ENCODE measurements at places on chromosomes 16 and 17. TPM values are rescaled to one million over a fixed set of nuclear protein-coding genes. Genes with fewer than 3 reads are reported as not detected.
A peak's percentile ranks its signal among the peaks of the same experiment; 100 is the strongest.

- peak within 1 kb of the TSS; percentile 85 for H3K27ac ChIP-seq
- H3K4me1 ChIP-seq: peaks cover 17% of the 10 kb centered on the region
- H3K4me3 ChIP-seq: peak within 1 kb of the TSS; percentile 52
- peak; percentile 82 for DNase-seq
- H3K27me3 ChIP-seq: peaks cover 76% of the 10 kb centered on the region
These were observed at the start of gene NOG for GRCh38 chr17:56593646-56594319. NOG (plus strand) TSS chr17:56593699; CDS start chr17:56594224, 525 bp downstream.

DNA sequence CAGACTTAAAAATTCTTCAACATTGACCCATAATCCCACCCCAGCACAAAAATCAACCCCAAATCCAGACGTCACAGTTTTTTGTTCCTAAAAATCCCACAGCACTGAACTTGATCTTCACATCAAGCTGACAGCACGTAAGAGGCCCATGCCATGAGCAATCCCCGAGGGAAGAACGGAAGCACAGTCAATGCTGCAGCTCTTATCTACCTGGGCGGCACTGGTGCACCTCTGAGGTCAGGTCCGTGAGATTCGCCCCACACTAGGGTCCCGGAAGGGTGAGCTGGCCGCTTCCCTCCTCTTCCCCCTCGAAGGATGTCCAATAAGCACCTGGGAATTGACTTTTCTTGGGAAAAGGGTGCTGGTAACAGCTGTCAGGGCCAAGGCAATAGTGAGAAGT lies 11.3 kb upstream of the ITGAE start:
- DNase-seq: no peak
- no peak overlapping the region for H3K27ac ChIP-seq
- H3K4me3 ChIP-seq: no peak overlapping the region

The CPHXL2 gene
- not detected for total RNA-seq

The SLC38A8 gene
- total RNA-seq: not detected

DNA sequence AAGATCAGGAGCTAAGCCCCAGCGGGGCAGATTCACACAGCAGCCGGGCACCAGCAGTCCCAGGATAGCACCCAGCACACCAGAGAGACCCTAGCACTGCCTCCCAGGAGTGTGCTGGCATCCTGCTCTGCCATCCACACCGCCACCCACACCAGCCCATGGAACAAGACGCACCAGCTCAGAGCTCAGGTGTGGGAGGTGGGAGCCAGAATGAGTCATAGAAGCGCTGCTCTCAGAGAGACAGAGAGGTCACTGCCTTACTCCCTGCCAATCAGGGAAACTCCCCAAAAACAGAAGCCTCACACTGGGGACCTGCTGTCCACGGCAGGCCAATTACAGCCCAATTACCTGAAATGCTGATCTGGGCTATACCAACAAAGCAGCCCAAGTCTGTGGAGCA lies 64.9 kb downstream of the CDYL2 start:
- H3K4me3 ChIP-seq: no peak overlapping the region
- no peaks in the 10 kb centered on the region for H3K27me3 ChIP-seq
- no peaks in the 10 kb centered on the region for H3K36me3 ChIP-seq
- H3K27ac ChIP-seq: no peak overlapping the region
- DNase-seq: no peak

- DNase-seq: no peak
- no peaks in the 10 kb centered on the region for H3K36me3 ChIP-seq
- H3K27me3 ChIP-seq: no peaks in the 10 kb centered on the region
- H3K4me3 ChIP-seq: no peak overlapping the region
- H3K4me1 ChIP-seq: no peaks in the 10 kb centered on the region
- no peak overlapping the region for H3K27ac ChIP-seq
These were observed 68.6 kb upstream of the GNG13 start for GRCh38 chr16:868846-869822.

Data from hepatocyte (in vitro differentiated cells).